ENCODE measurements at places on chromosomes 3 and 15. TPM values are rescaled to one million over a fixed set of nuclear protein-coding genes. Genes with fewer than 3 reads are reported as not detected.

Gene GRAMD2A
- polyA plus RNA-seq: not detected

Gene PKM
- polyA plus RNA-seq: 2,112 TPM

Gene KCNMB3
- polyA plus RNA-seq: 0.54 TPM

Gene KBTBD13
- 5.0 TPM for polyA plus RNA-seq

Gene PAQR5
- polyA plus RNA-seq: 1.3 TPM

Gene TMEM212
- not detected for polyA plus RNA-seq

Gene HDC
- polyA plus RNA-seq: not detected

Gene ILDR1
- polyA plus RNA-seq: not detected

Gene GCHFR
- 86.2 TPM for polyA plus RNA-seq

Gene FOXB1
- polyA plus RNA-seq: not detected

Gene EFHB
- polyA plus RNA-seq: 0.61 TPM

Gene HIGD2B
- 0.99 TPM for polyA plus RNA-seq

Gene LMLN
- polyA plus RNA-seq: 7.5 TPM

Gene RBP2
- 0.26 TPM for polyA plus RNA-seq

Gene TMPRSS7
- polyA plus RNA-seq: not detected

Gene C15orf39
- polyA plus RNA-seq: 8.6 TPM

Gene IGF2BP2
- 164 TPM for polyA plus RNA-seq

Gene ANKUB1
- polyA plus RNA-seq: not detected

Gene MYL3
- polyA plus RNA-seq: 2,590 TPM

Data from cardiac muscle cell (in vitro differentiated cells and primary cell).